Breast epithelium (tissue), 4 donors: ENCODE measurements at places on chromosomes 6 and 20. TPM values are rescaled to one million over a fixed set of nuclear protein-coding genes. Genes with fewer than 3 reads are reported as not detected.

- DNase-seq, result no peak
- H3K4me1 ChIP-seq, result no peaks in the 10 kb centered on the region
- no peaks in the 10 kb centered on the region for H3K36me3 ChIP-seq
- no peak overlapping the region for H3K27ac ChIP-seq
Measured at GRCh38 chr20:9051508-9051907, 17.4 kb upstream of the PLCB4 start.

DNA sequence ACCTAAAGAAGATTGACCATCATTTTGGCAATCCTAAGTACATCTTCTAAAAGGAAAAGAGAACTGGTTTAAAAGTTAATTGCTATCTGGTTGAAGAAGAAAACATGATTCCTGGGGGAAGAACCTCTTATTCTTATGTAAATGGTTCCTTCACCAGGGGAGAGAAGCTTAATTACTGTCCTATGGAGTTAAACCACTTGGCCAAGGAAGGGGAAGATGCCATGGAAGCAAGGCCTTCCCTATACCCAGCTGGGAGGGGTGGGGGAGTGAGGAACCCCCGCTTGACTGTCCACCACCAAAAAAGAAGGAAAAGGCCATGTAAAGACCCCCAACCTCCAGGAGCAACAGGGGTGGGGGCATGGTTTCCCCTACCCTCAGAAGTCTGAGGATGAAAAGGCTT is 962.1 kb downstream of the GRIK2 start:
- H3K4me3 ChIP-seq, result no peak overlapping the region
- no peaks in the 10 kb centered on the region for H3K4me1 ChIP-seq
- no peak overlapping the region for H3K27ac ChIP-seq
- no peaks in the 10 kb centered on the region for H3K36me3 ChIP-seq
- no peak for DNase-seq

GRCh38 chr6:7812623-7813022 is 86.7 kb downstream of the BMP6 start:
- H3K4me3 ChIP-seq, result no peak overlapping the region

Gene AIF1
- total RNA-seq, result 54.1 TPM
